ENCODE measurements at places on chromosomes 2 and 18. TPM values are rescaled to one million over a fixed set of nuclear protein-coding genes. Genes with fewer than 3 reads are reported as not detected.

DNA sequence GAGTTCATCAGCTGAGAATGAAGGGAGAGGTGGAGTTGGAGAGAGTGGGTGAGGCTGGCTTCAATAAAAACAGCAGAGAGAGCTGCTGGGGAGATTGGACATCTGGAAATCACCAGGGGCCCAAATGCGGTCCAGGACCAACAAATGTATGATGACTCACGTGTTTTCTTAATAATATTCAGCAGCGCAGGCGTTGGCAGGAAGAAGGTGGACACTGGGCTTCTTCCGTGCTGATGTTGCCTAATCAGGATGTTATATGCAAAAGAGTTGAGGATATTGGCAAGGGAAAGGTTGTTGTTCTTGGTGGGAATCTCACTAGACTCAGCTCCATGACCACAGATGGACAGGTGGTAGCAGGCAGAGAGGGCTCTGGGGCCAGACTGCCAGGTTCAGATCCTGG lies 12.8 kb upstream of the PLA2R1 start:
- DNase-seq: no peak

GRCh38 chr2:226904592-226904991 lies 68.7 kb downstream of the RHBDD1 start:
- DNase-seq: no peak

GRCh38 chr2:3857576-3857975 lies 154.2 kb downstream of the DCDC2C start:
- no peak for DNase-seq

DNA sequence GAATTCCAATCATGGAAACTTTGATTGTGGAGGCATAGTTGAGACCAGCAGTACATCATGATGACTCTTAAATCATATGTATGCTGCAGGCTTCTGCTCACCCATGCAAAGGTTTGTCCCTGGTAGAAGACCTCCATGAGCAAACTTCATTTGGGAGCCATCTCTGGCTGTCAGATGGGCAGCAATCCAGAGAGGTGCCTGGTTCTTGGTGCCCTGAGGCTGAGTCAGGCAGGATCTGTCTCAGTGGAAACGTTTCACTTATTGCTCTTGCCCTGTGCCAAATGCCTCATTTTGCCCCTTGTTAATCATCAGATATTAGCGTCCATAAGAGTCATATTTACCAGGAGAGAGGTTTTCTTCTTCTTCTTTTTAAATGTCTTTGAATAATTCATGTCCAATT lies 151.5 kb upstream of the CELF4 start:
- no peak for DNase-seq

- no peak for DNase-seq
Observed at GRCh38 chr18:28178720-28179119, 1.8 kb upstream of the CDH2 start.

GRCh38 chr18:77676910-77677309 lies 427.3 kb downstream of the GALR1 start:
- no peak for DNase-seq

DNA sequence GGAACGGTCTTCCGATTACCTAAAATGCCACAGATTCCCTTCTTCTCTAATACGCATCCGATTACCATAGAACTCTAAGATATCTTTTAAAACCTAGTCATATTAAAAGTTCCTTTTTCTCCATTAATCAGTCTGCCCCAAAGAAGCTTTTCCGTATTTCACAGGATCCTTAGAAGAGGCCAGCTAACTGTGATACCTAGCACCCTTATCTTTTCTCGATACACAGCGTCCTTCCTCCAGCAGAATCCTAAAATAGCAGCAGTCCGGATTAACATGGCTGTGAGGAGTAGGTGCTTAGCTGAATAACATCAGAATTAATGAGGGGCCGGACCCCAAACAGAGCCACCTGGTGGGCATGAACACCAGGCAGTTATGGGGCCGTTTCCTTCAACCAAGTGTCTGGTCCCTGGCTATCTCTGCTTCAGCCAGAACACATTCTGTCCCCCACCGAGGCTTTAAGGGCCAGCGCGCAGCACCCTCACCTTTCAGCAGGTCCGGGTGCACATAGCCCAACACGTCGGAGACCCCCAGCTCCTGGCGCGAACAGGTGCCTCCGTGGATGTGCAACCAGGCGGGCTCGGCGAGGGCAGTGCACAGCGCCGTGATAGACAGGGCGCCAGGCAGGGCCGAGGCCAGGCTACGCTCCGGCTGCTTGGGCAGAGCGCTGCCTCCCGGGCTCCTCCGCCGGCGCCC lies 995 bp downstream of the TMEM127 start:
- peak; percentile 60 for DNase-seq

- DNase-seq: no peak
Observed at GRCh38 chr2:204491528-204491927, 53.7 kb upstream of the PARD3B start.

DNA sequence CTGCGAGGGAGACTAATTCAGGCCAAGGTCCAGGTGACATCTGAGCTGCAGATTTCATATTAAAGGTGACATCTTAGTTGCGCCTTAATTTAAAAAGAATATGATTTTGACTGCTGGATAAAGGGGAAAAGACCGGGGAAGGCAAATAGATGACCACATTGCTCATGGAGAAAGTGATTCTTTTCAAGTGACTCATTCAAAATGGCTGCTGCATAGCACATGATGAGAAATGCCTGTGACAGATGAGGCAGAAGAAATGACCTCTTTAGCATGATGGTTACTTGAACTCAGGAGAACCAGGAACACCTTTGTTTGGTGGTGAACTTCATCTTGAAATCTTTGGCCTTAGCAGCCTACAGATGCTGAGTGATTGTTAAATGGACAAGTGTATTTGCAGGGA lies 385.8 kb upstream of the TRIB2 start:
- no peak for DNase-seq

DNA sequence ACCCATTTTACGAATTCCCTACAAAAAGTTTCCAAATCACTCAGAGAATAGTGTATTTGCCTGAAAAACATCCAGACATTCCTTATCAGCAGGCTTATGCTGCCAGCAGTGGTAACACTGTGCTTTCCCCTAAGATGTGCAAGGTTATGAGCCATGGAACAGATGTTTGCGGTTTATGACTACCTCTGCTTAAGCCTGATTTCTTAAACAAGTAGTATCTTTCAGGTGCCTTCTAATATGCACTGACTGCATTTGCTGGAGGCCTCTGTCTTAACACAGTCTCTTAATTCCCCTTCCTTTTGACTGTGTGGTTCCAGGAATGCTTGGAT lies 54.8 kb downstream of the CDC42EP3 start:
- no peak for DNase-seq

- DNase-seq: no peak
Observed at GRCh38 chr2:188042412-188042811, 249.3 kb upstream of the GULP1 start.

DNA sequence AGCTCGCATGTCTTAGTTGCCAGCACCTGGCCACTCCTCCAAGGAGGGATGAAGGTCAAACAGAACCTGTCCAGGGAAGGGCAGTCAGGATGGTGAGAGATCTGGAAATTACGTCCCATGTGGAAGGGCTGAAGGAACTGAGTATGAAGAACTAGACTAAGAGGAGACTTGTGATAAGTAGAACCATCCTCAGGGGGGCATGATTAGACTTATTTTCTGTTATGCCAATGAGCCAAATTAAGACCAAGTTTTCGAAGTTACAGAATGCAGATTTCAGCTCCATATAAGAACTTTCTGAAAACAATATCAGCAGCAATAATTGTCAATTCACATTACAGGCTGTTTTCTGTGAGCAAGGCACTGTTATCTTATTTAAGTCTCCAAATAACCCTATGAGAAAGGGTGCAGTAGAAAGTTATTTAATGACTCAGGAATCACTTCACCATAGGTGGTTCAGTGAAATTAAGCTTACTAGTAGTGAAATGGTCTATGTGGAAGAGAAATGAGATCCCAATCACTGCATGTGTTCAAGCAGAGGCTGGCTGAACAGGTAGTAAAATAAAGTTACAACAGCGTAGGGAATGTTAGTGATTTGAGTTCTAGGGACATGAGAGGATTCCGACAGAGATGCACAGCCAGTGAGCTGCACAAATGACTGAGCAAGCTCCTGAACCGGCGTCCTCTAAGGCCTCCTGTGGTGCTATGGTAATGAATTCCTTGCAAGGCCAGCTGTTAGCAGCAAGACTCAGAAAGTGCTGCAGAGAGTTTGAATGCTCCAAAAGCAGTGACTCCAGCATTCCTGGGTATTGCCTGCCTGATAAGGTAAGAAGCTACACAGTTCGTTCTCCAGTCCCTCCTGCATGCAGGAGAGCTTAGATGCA lies 4.5 kb upstream of the DYM start:
- DNase-seq: no peak

GRCh38 chr2:226227341-226227740 lies 572.3 kb downstream of the IRS1 start:
- no peak for DNase-seq

GRCh38 chr18:23690505-23691068 lies 1.3 kb downstream of the LAMA3 start:
- DNase-seq: no peak

DNA sequence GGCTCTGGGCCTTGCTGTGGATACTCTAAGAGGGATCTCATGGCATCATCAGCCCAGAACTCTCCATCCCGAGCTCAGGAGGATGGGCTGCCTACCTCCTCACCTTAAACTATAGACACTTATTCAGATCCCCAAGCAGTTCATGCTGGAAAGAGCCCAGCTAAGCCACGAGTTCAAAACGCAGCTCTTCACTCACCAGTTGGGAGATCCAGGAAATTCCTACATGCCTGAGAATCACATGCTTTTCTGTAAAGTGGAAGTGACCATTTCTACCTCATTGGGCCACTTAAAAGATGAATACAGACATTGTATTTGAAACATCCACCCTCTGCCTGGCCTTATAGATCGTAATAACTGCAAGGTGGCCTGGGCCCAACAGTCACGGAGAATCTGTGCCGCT lies 6.6 kb downstream of the ATOH8 start:
- peak; percentile 2 for DNase-seq

DNA sequence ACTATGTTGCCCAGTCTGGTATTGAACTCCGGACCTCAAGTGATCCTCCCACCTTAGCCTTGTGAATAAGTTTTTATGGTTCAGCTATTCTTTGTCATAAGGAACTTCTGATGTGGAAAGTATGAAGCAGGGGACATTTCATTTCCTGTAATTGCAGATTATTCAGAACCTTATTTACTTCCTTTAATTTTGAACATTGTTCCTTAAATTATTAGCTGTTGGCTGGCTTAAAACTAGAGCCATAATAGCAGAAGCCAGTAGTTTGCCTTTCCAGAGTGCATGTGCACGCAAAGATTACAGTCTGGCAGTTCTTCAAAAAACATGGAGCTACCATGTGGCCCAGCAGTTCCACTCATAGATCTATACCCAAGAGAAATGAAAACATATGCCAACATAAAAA lies 53.1 kb downstream of the PMS1 start:
- DNase-seq: no peak

DNA sequence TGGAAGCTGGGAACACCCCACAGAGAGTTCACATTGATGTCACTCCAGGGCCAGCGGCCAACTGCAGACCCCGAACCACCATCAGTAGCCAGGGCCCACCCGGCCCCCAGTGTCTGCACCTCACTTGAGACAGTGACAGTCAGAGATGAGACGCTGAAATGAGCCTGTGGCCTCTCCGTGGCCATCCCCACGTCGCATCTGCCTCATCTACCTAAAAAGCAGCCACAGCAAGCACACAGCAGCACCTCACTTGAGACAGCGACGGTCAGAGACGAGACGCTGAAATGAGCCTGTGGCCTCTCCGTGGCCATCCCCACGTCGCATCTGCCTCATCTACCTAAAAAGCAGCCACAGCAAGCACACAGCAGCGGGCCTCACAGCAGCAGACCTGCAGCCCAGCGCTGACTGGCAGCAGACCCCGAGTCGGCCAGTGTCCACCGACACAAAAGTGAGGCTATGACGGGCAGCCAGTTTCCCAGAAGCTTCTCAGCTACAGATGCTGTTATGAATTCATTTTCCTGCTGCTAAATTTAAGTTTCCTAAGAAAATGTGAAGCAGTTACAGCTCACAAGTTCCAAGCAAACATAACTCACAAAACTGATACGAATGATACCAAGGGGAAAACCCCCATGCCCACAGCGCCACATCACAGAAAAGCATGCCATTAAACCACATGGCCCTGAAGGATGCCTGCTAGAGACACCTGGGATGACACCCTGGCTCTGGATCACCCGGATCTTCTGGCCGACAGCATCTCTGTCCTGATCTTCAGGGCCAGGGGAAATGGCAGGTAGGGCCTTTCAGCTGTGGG lies 27.7 kb downstream of the SNORC start:
- no peak for DNase-seq

DNA sequence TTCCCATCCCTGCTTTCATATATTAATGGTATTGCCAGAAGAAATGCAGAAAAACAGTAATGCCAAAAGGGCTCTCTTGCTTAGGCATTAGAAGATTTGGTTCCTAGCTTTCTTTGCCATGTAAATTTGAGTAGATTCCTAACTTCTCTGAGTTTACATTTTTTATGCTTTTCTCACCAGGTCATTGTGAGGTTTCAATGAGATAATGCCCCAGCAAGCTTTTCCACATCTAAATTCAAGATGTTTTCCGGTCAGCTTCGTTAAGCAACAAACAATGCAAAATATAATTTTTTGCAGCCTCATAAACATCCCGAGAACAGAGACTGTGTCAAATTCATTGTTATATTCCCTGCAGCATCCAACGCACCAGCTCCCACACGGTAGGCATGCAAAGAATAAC lies 44.9 kb downstream of the NCKAP5 start:
- no peak for DNase-seq

GRCh38 chr2:9837451-9837850 lies 5.8 kb upstream of the TAF1B start:
- DNase-seq: no peak

DNA sequence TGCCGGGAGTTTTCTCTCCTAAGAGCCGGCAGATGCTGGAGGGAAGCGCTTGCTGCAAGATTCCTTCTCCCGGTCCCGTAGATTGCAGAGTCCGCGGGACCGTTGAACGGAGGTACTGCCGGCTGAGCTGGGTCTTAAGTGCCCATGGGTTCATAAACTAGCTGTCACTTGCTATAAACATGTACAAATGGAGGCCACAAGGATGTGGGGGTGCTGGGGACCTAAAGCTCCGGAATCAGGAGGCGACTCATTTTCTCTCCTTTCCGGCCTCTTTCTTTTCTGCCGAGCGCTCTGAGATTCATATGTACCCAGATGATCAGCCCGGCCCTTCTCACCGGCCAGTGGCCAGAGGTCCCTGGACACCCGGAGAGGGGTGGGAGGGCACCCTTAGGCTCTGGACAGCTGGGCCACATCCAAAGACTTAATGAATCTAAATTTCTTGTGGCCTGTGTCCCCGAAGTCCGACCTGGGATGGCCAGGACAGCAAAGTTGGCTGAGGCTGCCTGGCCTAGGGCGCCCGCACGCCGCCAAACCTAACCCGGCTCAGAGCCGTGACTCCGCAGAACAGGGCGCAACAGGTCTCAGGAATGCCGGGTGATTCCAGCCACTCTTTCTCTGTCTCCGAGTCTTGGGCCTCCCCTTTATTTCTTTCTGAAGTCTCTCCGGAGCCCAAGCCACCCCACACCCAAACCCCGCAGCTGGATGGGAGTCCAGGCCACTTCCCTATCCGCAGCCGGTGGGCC lies 2.4 kb upstream of the PAX3 start:
- no peak for DNase-seq

The EVA1A gene
- 0.94 TPM for total RNA-seq

The SLC5A7 gene
- total RNA-seq: 0.07 TPM

The EGR4 gene
- total RNA-seq: not detected

The SCYGR4 gene
- total RNA-seq: not detected

The CRYBA2 gene
- not detected for total RNA-seq

The PTH2R gene
- total RNA-seq: not detected

The TEX44 gene
- total RNA-seq: not detected

The COL6A3 gene
- 59.5 TPM for total RNA-seq

All from left ventricle myocardium superior (tissue), 1 donor.